Thoracic aorta endothelial cell (primary cell): ENCODE measurements at places on chromosomes 3 and 15. TPM values are rescaled to one million over a fixed set of nuclear protein-coding genes. Genes with fewer than 3 reads are reported as not detected.

LOXL1 gene
- 1.5 and 4.4 TPM in 2 replicates for total RNA-seq

ALDH1A2 gene
- total RNA-seq, result 2.3 and 38.1 TPM in 2 replicates

AADAC gene
- total RNA-seq, result 0.07 TPM in 1 of 2 replicates, not detected in the other

SENP5 gene
- 54.3 and 55.3 TPM in 2 replicates for total RNA-seq

LRRC15 gene
- total RNA-seq, result under 0.01 TPM in 1 of 2 replicates, not detected in the other

CAPN3 gene
- total RNA-seq, result 0.27 and 0.57 TPM in 2 replicates

CAMP gene
- total RNA-seq, result not detected in 2 replicates

ALPK3 gene
- total RNA-seq, result 20.1 and 31.9 TPM in 2 replicates

CCR1 gene
- not detected in 2 replicates for total RNA-seq

TRH gene
- total RNA-seq, result not detected in 2 replicates

VGLL3 gene
- 2.1 and 3.7 TPM in 2 replicates for total RNA-seq

TGM5 gene
- not detected in 2 replicates for total RNA-seq

DGKG gene
- 0.13 and 0.36 TPM in 2 replicates for total RNA-seq

RBPMS2 gene
- total RNA-seq, result 0.13 and 0.65 TPM in 2 replicates

CNTN3 gene
- 1.1 and 2.3 TPM in 2 replicates for total RNA-seq

GOLGA8T gene
- not detected in 2 replicates for total RNA-seq

EFHB gene
- 0.27 TPM in 1 of 2 replicates, not detected in the other for total RNA-seq

STX19 gene
- total RNA-seq, result not detected in 2 replicates

IL17RE gene
- 0.13 and 0.29 TPM in 2 replicates for total RNA-seq

TTC14 gene
- 48.7 and 52.9 TPM in 2 replicates for total RNA-seq

PRICKLE2 gene
- 4.6 and 9.2 TPM in 2 replicates for total RNA-seq

PIF1 gene
- 19.4 and 24.7 TPM in 2 replicates for total RNA-seq

SAMD7 gene
- total RNA-seq, result not detected in 2 replicates

VIPR1 gene
- total RNA-seq, result 0.14 and 3.2 TPM in 2 replicates

SATB1 gene
- total RNA-seq, result 14.5 and 15.7 TPM in 2 replicates

DHX36 gene
- total RNA-seq, result 79.5 and 81.9 TPM in 2 replicates

NRROS gene
- 7.4 and 15.9 TPM in 2 replicates for total RNA-seq

RBP2 gene
- total RNA-seq, result not detected in 2 replicates

USP19 gene
- 26.2 and 35.1 TPM in 2 replicates for total RNA-seq

PLA2G4F gene
- total RNA-seq, result not detected in 2 replicates

FSIP1 gene
- total RNA-seq, result 0.50 and 0.80 TPM in 2 replicates

CTXN2 gene
- total RNA-seq, result not detected in 2 replicates

SGO1 gene
- total RNA-seq, result 16.4 and 26.0 TPM in 2 replicates

ACP3 gene
- 0.13 TPM in 1 of 2 replicates, not detected in the other for total RNA-seq

USP50 gene
- 0.14 and 0.40 TPM in 2 replicates for total RNA-seq

EIF2B5 gene
- total RNA-seq, result 36.4 and 42.8 TPM in 2 replicates

GUCA1C gene
- total RNA-seq, result not detected in 2 replicates

SMCO1 gene
- not detected in 2 replicates for total RNA-seq

ANKUB1 gene
- not detected in 2 replicates for total RNA-seq

ULK3 gene
- total RNA-seq, result 23.4 and 23.8 TPM in 2 replicates

GOLGA6C gene
- not detected in 2 replicates for total RNA-seq

CHD2 gene
- total RNA-seq, result 114 and 116 TPM in 2 replicates

SLC22A14 gene
- total RNA-seq, result 0.13 TPM in 1 of 2 replicates, not detected in the other

FAH gene
- 11.7 and 17.2 TPM in 2 replicates for total RNA-seq
